MCF 10A (cell line): ENCODE measurements at places on chromosomes 4 and X. TPM values are rescaled to one million over a fixed set of nuclear protein-coding genes. Genes with fewer than 3 reads are reported as not detected.

Gene ATP1B4
- not detected in 2 replicates for total RNA-seq

Gene NUDT10
- not detected in 2 replicates for total RNA-seq

Gene STK26
- total RNA-seq: 17.5 and 18.2 TPM in 2 replicates

Gene CSAG1
- not detected in 2 replicates for total RNA-seq

Gene OTUD6A
- total RNA-seq: not detected in 2 replicates

Gene THOC2
- 70.2 and 75.4 TPM in 2 replicates for total RNA-seq

Gene SPANXA2
- not detected in 2 replicates for total RNA-seq

Gene CYLC1
- not detected in 2 replicates for total RNA-seq

Gene ZMAT1
- total RNA-seq: not detected in 2 replicates

Gene CT45A5
- not detected in 2 replicates for total RNA-seq

Gene COX7B2
- not detected in 2 replicates for total RNA-seq

Gene ARX
- total RNA-seq: 0.10 TPM in 1 of 2 replicates, not detected in the other

Gene MAB21L2
- not detected in 2 replicates for total RNA-seq

Gene ARHGAP36
- total RNA-seq: not detected in 2 replicates
